ENCODE measurements at places on chromosomes 3 and 15.

DNA sequence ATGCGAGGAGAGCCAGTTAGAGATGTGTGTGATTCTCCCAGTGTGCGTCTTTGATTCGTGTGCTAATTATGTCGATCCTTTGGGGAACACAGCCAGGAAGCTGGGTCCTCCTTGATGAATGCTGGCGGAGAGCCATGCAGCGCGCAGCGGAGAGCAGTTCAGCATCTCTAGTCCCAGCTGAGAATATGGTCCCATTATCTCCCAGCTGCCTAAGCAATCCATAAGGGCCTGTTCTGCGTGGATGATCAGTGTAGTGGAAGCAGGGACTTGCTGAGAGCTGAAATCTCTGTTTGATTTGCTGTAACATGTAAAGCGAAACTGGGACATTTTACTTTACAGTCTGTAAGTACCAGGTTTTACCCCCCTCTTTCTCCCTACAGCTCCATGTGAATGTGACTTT is 412.7 kb downstream of the CNTN4 start:
- DNase-seq = no peak

GRCh38 chr3:148005456-148005855 is 596.3 kb downstream of the ZIC1 start:
- no peak for DNase-seq

DNA sequence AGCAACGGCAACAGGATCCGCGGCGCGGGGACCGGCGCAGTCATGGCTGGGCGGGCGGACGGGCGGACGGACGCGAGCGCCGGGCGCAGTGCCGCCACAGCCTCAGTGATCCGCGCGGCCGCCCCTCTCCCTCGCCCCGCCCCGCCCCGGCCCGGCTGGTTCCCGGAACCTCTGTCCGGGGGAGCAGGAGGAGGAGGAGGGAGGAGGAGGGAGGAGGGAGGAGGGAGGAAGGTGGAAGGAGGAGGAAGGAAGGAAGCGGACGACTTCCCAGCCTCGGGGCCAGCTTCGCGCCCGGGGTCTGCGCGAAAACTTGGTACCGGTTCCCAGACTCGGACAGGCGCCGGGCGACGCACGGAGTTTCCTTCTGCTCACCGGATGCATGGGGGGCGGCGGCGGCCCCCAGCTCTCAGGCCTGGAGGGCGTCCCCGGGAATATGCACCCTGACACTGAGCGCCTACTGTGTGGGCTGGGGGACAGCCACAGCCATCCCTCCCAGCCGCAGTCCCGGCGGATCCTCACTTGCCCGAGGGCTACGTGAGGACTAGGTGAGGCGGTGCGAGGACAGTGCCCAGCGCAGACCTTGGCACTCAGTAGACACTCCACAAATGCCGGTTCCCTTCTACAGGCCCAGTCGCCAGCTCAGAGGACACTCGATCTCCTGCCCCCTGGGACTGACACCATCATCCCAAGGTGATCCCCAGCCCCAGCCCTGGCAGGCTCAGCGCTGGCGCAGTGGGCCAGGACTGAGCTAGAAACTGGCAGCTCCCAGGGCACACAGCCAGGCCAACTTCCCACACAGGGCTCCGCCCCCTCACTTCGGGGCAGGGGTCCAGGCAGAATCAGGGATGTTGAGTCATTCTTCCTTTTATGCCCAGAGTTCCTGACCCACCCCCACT is at the start of gene SHISA5:
TSS of gene SHISA5 (minus strand) at position 124 of the 896 bp plus-strand sequence. CDS start at position 44, 80 bp downstream.
- no peak for DNase-seq

DNA sequence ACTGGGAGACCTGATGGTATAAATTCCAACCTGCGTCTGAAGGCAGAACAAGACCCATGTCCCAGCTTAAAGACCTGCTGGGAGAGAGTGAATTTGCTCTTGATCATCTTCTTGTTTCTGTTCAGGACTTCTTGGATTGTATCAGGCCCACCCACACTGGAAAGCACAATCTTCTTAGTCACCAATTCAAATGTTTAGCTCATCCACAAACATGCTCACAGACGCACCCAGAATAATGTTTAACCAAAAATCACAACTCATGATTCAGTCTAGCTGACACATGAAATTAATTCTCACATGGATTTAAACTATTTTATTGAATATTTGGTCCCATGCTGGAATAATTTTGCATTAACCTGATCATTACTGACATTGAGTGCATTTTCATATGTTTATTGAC is 37.8 kb upstream of the GOLGA6L2 start:
- DNase-seq = no peak

GRCh38 chr3:21909096-21909495 is 158.1 kb upstream of the ZNF385D start:
- DNase-seq = no peak

DNA sequence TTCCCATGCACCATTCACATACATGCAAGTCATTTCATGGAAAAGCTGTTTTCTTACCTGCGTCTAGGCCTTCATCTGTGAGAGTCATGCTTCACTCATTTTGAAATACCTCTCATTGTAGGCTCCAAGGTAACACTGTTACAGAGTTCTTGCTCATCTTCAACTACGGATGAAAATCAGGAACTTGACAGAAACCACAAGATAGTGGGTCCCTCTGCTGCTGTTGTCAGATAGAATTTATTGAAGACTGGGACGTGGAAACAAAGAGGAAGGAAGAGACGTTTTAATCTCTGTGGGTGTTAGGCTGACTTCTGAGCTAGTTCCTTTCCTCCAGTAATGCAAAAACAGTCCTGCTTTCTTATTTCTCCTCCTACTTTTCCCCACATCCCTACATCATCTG is at the start of gene P2RY14:
TSS of gene P2RY14 (minus strand) at position 313 of the 400 bp plus-strand sequence. CDS start 64,226 bp downstream, outside the sequence.
- no peak for DNase-seq

- DNase-seq = no peak
Measured at GRCh38 chr15:85404918-85405866, 24.8 kb downstream of the AKAP13 start.

DNA sequence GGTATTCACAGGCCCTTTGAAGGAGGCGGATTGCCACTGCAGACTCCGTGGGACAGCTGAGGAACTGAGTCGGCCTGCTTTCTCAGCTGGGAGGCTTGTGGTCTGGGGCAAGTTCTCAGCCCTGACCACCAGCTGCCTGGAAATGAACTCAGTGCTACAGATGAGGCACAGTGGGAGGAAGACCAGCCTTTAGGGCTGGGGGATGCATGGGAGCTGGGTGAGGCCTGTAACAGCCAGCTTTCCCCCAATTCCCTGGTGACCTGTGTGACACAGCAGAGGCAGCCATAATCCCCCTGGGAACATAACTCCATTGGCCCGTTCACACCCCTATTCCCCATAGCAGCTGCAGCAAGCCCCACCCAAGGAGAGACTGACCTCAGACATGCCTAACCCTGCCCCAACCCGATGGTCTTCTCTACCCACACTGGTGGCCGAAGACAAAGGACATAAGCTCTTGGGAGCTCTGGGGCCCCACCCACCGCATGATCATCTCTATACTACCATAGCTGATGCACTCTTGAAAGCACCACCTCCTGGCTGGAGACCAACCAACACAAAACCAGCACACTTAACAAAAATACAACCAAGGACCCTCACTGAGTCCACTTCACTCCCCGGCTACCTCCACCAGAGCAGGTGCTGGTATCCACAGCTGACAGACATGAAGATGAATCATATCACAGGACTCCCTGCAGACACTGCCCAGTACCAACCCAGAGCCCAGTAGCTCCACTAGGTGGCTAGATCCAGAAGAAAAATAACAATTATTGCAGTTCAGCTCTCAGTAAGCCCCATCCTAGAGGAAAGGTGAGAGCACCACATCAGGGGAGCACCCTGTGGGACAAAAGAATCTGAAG is 24.9 kb downstream of the ZMAT3 start:
- no peak for DNase-seq

DNA sequence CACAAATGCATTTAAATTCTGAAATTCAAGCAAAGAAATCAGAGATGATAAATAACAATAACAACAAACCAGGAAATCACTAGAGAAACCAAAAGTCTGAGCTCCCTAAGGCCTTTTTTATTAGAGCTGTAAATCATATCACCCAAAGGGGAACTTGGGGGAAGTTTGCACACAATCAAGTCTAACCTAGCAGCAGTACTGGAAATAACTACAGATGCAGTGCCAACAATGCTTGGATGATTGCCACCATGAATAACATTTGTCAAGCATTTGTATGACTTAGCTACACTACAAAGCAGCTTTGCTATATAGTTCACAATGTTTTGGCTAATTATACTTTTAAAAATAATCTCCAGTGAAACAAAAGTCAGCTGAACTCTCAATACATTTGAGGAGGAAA is 27.8 kb downstream of the SHQ1 start:
- no peak for DNase-seq

GRCh38 chr3:100546020-100546744 is 53.8 kb downstream of the TMEM45A start:
- DNase-seq = no peak

- no peak for DNase-seq
Measured at GRCh38 chr3:114274929-114275328, 18.9 kb upstream of the TIGIT start.

GRCh38 chr15:92272106-92272505 is 121.6 kb upstream of the ST8SIA2 start:
- no peak for DNase-seq

DNA sequence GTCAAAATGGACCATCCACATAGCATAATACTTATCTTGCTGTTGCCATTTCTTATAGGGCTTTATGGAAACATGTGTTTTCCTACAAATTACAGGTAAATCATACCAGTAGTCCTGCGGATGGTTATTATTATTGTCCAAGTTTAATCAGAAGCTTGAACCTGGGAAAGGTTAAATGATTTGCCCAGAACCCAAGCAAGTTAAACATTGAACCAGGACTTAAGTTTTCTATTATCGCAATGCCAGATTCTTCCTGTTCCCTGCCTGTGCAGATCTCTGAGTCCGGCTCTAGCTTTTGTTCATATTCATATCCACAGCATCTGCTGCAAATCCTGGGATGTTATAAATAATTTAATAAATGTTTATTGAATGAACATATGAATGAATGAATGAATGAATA is 12.5 kb downstream of the LPP start:
- DNase-seq = no peak

- no peak for DNase-seq
Measured at GRCh38 chr3:88149101-88149508, 654 bp upstream of the C3orf38 start.

DNA sequence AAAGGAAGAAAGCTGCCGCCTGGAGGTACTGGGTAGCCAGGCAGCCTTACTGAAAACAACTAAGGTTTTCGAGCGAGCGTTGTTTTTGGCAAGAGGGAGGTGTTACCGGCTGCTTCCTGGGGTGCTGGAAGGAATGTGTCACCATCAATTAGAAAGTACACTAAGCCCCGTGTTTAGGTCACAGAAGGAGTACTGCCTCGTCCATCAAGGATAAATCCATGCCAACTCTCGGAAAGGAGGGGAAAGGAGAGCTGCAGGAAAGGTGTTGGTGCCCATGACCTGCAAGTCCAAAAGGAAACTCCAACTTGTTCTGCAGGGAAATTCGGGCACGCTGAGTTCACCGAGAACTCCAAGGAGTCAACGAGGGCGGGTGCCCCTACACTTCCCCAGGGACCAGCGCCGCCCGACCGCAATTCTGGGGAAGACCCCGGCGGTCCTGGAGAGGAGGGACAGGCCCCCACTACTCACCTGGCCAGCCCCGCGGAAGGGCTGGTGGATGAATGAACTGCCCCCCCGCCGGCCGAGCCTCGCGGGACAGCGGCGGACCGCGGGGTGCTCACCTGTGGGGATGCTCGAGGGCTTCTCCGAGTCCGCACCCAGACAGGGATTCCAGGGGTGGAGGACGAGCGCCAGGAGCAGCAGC is 542 bp downstream of the PLOD2 start:
- no peak for DNase-seq

GRCh38 chr3:53337167-53337940 is 10.0 kb downstream of the DCP1A start:
- no peak for DNase-seq

GRCh38 chr15:97966246-97966645 is 5.7 kb downstream of the ARRDC4 start:
- DNase-seq = no peak

GRCh38 chr3:171054921-171055320 is 28.4 kb upstream of the SLC2A2 start:
- no peak for DNase-seq
